ENCODE measurements at places on chromosomes 3 and 15. TPM values are rescaled to one million over a fixed set of nuclear protein-coding genes. Genes with fewer than 3 reads are reported as not detected.

The SEMA3G gene
- total RNA-seq = 175 TPM

The SCN5A gene
- total RNA-seq = 1.4 TPM

The PLS1 gene
- total RNA-seq = 2.0 TPM

The AGBL1 gene
- total RNA-seq = 0.03 TPM

The CACNA1D gene
- 208 TPM for total RNA-seq

The ACTR8 gene
- 40.1 TPM for total RNA-seq

The ANKRD63 gene
- total RNA-seq = not detected

The TF gene
- total RNA-seq = 3.9 TPM

GRCh38 chr3:23686519-23686918, 119.2 kb upstream of the UBE2E1 start:
- no peak for DNase-seq

DNA sequence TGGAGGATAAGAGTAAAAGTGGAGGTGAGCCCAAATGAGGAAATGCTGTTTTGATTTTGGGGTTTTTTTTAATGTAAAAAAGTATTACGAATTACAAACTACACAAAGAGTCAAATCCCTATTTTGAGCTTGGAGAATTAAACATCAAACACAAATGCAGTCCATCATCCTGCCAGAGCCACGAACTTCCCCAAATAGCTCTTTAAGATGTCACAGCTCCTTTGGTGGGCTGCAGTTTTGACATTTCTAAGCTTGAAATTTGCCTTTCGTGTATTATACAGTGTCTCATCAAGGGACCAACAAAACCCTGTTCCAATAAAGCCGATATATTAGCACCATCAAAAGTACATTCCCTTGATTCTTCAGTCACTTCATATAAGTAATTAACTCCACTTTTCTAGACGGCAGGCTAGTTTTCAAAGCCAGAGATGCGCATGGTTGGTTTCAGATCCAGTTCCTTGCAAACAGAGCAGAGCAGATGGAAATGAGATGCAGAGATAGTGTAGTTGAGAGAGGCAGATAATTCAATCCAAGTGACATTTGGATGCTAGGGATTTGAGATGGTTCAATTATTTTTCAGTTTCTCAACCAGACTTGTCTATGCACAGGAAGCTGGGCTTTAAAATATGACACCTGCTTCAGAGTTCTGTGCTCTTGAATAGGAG, 580.9 kb downstream of the EDEM1 start:
- DNase-seq = no peak

DNA sequence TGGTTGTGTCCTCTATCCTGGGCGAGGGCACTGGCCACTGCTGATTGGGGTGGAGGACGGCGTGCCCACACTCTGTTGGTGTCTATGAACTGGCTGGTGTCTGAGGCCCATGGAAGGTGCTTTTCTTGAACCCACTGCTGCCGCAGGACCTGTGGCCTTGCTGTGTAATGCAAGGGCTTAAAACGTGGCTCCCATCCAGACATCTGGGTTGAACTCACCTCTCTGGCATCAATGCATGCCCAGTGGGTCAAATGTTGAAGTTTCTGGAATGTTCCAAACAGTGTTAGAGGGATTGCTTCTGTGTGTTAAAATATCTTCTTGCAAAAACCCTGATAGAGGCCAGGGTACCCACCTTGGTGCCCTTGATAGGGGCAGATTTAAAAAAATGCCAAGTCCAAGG, 42.6 kb downstream of the FAM3D start:
- DNase-seq = no peak

DNA sequence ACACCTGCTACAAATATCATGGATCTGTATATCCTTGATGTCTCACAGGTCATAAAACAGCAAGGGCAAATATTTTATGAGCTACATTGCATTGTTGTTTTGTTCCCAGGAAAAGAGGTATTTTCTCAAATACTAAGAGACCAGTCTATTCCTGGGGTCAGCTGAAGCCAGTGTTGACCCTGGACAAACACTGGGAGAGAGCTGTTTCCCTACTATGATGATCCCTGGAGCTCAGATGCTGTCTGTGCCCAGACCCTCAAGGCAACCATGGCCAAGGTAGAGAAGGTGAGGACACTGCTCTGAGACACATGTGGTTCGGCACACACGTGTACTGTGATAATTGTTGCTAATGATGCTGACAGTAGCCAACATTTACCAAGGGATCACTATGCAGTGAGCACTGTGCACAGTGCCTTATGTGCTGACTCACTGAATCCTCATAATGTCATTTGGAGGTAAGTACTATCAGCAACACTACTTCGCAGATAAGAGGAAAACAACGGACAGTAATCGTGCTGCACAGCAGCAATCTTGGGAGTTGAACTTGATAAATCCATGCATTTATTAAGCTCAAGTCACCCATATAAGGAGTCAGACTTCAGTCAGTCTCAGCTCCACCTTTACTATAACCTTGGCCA, 943.6 kb downstream of the FHIT start:
- no peak for DNase-seq

- DNase-seq = peak; percentile 23
Observed at GRCh38 chr3:115885621-115886020, 262.3 kb downstream of the GAP43 start.

GRCh38 chr3:184559336-184559735, 2.2 kb upstream of the EPHB3 start:
- DNase-seq = no peak

GRCh38 chr3:195865752-195866151, 42.6 kb downstream of the TNK2 start:
- no peak for DNase-seq

- DNase-seq = no peak
Observed at GRCh38 chr3:39134305-39134704, 19.1 kb downstream of the CSRNP1 start.

GRCh38 chr15:92149029-92149428, 244.7 kb upstream of the ST8SIA2 start:
- DNase-seq = no peak

- DNase-seq = no peak
Observed at GRCh38 chr15:62912808-62913207, 129.7 kb upstream of the TPM1 start.
